ENCODE measurements at places on chromosomes 7 and 10.
A peak's percentile ranks its signal among the peaks of the same experiment; 100 is the strongest.

DNA sequence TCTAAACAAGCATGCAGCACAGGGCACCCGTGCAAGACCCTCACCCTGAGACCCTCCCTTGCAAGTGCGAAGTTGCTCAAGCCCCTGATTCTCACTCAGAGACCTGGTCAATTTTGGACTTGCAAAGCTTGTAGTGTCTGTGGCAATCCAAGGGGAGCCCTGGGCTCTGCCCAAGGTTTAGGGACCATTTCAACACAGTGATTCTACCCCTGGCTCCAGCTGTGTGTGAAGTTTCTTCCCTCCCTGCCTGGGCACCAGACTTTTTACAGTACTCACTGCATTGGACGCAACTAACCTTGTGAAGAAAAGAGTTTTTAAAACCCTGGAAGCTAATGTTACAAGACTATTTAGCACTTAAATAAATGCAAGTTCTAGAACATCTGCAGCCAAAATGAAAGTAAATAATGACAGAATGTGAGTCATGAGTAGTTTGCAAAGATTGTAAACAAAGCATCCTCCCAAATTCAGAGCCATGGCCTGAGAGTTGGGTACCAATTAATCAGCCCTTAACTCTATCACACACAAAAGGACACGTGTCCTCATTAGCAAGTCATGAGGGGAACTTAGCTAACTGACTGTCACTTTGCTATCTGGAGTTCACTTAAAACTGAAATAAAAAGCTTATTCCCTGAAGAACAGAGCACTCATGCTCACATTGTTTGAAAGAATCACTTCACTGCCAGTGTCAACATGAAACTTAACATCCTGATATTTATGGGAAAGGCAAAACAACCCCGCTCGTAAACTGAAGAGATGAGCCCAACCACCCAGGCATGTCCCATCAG, 48.1 kb downstream of the RGS10 start:
- no peak for DNase-seq

- no peak for DNase-seq
Observed at GRCh38 chr10:32953277-32953927, 4.6 kb downstream of the ITGB1 start.

- no peak for DNase-seq
Observed at GRCh38 chr7:25996006-25996408, 156.0 kb upstream of the NFE2L3 start.

DNA sequence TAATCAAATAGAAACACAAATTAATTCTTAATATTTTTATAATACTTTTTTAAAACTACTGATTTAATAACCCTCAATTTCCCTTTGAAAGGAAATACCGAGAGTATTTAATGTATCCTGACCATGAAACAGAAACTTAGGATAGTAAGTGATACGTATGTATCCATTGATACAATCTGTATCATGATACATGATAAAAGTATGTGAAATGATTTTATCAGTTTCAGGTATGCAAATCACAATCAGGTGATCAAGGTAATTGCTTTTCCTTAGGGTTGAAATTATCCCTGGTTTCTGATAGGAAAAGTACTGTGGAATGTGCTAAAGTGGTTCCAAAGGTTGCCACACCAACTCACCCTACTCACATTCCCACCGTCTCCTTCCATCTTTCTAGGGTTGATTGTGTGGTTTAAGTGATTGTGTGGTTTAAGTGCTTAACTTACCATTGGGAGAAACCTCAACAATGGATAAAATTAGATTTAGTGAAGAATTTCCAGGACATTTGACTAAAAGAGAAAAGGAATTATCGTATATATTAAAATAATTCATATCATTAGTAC, 138.3 kb downstream of the LRRN3 start:
- no peak for DNase-seq

GRCh38 chr10:114678336-114678735, 20.3 kb upstream of the ABLIM1 start:
- no peak for DNase-seq

DNA sequence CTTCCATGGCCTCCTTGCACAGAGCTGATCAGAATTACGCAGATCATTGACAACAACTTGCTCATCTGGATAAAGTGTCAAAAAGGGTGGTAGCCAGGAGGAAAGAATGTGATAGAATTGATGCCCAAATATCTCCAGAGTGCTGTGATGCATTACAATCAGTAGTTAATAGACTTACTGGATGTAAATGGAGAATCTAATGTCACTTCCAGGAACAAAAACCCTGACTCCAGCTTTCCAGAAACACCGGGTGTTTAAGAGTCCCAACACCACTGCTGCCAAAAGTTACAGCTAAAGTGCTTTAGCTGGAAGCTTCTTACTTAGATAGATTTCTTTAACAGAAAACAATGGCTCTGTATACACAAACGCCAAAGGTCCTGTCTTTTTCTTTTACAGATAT, 25.7 kb upstream of the OSBPL3 start:
- no peak for DNase-seq

DNA sequence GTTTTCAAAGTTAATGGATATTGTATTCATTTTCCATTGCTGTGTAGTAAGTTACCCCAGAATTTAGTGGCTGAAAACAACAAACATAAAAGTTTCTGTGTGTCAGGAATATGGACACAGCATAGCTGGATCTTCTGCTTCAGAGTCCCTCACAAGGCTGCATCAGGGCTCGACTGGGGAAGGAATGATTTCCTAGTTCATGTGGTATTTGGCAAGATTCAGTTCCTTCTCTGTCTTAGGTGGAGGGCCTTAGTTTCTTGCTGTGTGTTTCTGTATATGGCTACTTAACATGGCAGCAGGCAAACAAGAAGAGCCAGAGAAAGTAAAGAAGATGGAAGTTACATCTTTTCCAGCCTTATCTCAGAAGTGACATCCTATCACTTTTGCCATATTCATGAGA, 51.1 kb downstream of the TPST1 start:
- no peak for DNase-seq

GRCh38 chr10:122587098-122587760, 26.7 kb downstream of the DMBT1 start:
- DNase-seq = no peak

GRCh38 chr10:73937333-73938043, 26.6 kb downstream of the PLAU start:
- DNase-seq = no peak

GRCh38 chr10:75400771-75401568, 594 bp downstream of the ZNF503 start:
- no peak for DNase-seq

DNA sequence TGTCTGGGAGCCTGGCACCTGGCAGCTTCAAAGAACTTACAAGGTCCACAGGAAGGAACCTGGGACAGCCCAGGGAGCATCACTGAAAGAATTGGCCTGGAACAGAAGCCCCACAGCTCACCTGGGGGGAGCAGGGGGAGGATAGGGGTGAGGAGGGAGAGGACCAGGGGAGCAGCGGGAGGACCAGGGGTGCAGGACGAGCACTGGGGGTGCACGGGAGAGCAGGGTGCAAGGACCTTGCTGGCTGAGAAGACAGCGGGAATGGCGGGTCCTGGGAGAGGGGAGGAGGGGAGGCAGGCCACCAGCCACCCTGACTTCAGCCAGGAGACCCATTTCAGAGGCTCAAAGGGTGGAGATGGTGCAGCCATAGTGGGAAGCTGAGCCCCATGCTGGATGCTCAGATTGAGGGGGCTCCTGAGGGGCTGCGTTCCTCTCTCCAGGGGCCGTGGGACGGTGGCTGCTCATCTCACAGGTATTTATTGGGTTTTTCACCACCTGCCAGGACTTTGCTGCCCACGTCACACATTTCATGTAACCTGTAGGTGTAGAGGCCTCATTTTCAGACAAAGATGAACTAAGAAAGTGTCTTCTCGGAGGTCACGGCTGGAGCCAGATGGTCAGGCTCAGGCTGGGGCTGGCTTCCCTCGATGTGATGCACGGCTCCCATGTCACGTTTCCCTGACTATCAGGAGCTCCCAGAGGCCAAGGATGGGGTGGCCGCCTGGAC, 110.1 kb downstream of the WDR37 start:
- DNase-seq = no peak

DNA sequence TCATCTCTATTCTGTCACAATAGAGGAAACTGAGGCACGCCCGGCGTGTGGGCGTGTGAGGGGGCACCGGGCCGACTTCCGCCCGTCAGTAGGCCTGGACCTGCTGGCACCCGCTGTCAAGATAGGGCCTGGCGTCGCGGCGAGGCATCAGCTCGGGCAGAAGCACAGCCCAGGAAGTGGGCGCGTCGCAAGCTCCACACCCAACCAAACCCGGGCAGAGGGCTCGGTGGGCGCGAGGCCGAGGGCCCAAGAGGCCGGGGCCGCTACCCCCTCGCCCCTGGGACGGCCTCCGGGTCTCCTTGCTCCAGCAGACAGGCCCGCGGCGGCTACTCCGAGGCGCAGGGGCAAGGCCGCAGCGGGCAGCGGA, 91.2 kb downstream of the SPAG6 start:
- no peak for DNase-seq

GRCh38 chr7:43303740-43304241, 191.3 kb downstream of the HECW1 start:
- no peak for DNase-seq

- DNase-seq = no peak
Observed at GRCh38 chr7:155961241-155962190, 149.3 kb upstream of the SHH start.

DNA sequence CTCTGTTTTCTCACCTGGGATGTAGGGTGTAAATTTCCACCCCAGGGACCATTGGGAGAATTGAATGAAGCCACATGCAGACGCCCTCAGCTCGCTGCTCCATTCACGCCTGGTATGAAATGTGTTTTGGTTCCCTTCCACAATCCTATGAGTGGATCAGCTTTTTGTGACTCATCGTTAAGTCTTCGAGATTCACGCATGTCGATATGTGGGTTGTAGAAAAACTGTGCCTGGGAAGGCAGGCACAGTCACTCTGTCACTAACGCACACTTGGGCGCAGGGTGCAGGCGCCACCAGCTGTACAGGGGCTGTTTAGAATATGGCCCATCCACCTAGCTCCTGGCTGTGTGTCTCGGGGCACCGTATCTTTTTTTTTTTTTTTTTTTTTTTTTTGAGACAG, 64.2 kb upstream of the SH2B2 start:
- no peak for DNase-seq

DNA sequence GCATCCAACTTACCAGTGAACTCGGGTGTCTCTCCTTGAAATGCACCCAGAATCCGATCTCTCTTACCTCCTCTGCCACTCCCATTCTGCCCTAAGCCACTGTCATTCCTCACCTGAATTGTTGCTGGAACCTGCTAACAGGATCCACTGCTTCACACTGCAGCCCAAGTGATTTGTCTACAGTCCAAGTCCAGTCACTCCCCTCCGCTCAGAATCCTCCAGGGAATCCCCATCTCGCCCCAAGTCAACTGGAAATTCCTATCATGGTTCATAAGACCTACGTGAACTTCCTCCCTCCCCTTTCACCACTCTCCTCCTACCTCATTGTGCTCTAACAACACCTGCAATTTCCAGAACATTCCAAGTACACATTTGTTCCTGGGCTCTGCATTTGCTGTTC, 91.3 kb downstream of the SCRN1 start:
- DNase-seq = no peak

- no peak for DNase-seq
Observed at GRCh38 chr10:3828404-3829155, 43.6 kb upstream of the KLF6 start.

DNA sequence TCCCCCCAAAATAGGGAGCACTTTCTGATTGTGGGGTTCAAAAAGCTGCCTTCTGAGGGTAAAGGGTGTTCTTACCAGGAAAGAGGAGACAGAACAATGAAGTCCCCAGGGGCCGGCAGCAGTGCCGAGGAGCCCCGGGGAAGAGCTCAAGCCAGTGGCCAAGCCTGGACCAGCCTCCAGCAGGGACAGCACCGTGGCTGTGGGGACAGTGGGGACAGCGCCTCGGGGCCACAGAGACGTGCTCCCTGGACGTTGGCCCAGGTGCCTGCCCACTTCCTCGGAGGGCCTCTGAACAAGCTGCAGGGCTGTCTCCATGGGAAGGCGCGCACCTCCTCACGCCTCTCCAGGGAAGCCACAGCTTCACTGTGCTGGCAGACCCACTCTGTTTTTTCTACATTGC, 312.6 kb downstream of the PTPRN2 start:
- DNase-seq = no peak

DNA sequence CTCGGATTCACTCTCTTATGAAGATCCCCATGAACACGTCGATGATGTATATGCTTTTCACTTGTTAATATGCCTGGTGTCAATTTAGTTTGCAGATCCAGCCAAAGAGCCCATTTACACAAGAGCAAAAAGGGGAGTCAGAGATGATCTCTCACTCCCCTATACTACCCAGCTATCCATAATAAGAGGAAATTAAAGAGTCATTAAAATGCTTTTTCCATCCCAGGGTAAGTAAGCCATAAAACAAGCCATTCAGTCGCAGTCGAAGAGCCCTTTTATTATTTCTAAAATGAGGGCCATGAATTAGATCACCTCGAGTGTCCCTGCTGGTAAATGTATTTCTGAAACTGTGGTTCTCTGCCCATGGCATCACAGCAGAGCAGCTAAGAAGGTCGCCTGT, 41.2 kb downstream of the CHCHD3 start:
- peak; percentile 75 for DNase-seq

GRCh38 chr7:156772725-156773124, 120.3 kb downstream of the LMBR1 start:
- no peak for DNase-seq

- peak; percentile 36 for DNase-seq
Observed at GRCh38 chr10:72260239-72260975, 13.3 kb upstream of the DDIT4 start.

DNA sequence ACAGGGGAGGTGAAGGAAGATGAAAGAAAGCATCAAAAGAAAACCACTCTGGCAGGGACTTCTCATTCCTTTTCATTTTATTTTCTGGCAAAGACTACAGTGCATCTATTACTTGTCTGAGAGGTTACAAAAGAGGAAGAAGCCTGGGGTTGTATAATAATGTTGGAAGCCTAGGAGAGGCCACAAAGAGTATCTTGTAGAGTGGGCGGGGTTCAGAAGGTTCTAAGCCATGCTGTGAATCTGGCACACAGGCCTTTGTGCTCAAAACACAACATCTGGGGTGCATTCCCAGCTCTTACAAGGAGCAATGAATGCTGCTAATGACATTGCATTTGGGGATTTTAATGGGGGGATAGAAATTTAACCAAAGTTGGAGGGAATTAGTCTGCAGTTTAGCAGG, 49.4 kb downstream of the MRPL32 start:
- DNase-seq = peak; percentile 54

GRCh38 chr10:19659920-19660655, 156.1 kb upstream of the PLXDC2 start:
- DNase-seq = no peak

- DNase-seq = no peak
Observed at GRCh38 chr10:51302316-51302715, 228.0 kb downstream of the PRKG1 start.

All from NCI-H2227 treated with DMSO at 0.1 percent for 48 hours (cell line).